ENCODE measurements at places on chromosomes 3 and 15. TPM values are rescaled to one million over a fixed set of nuclear protein-coding genes. Genes with fewer than 3 reads are reported as not detected.

Gene CHRNB4
- polyA plus RNA-seq: 4.3 TPM

Gene SPRED1
- 28.2 TPM for polyA plus RNA-seq

Gene GLDN
- 0.64 TPM for polyA plus RNA-seq

Gene LRRC2
- polyA plus RNA-seq: 0.72 TPM

Gene ZPLD1
- 0.22 TPM for polyA plus RNA-seq

Gene SELENOS
- polyA plus RNA-seq: 83.5 TPM

Gene A4GNT
- 0.07 TPM for polyA plus RNA-seq

Gene STRC
- 10.9 TPM for polyA plus RNA-seq

Gene SH3GL3
- 4.7 TPM for polyA plus RNA-seq

Gene DOCK3
- 0.81 TPM for polyA plus RNA-seq

Gene SLC38A3
- 2.0 TPM for polyA plus RNA-seq

Gene STRIT1
- 0.97 TPM for polyA plus RNA-seq

Data from large intestine (tissue), 12 donors.